ENCODE measurements at places on chromosomes 16 and 17.

- no peak for DNase-seq
Measured at GRCh38 chr16:79716645-79717332, 116.3 kb upstream of the MAF start.

DNA sequence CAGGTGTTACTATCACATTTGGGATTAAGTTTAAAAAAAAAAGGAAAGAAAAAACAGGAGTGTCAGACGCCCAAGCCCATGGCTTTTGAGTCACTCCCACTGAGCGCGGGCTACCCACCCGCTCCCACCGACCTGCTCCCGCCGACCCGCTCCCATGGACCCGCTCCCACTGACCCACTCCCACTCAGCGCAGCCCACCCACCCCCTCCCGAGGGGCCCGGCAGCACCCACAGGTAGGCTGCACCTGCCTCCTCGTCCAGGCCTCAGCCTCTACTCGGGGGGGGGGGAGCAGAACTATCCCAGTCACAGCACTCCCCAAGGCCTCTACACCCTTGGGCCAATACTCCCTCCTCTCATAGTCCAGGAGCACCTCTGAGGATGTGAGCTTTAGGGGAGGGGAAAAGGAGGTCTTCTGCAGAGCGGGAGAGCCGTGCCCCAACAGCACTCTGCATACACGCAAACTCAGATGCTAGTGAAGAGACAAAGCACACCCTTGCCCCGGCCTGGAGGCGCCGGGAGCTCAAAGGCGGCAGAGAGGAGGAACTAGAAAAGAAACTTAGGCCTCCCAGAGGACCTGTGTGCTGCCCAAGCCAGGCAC lies 2.9 kb downstream of the CLUH start:
- no peak for DNase-seq

DNA sequence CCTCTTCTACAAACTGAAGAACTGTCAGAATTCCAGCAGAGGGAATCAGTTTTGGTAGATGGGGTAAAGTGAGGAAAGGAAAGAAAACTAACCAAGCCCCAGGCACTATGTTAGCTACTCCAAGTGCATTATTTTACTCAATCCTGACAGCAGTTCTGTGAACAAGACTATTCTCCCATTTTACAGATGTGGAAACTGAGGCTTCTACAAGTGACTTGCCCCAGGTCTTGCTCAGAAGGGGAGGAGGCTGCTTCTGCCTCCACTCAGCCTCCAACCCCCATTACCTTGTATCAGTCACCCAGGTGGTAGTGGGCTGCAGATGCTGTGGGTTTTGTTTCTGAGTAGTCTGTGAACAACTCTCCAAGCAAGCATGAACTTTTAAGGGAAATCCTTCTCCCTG lies 315.2 kb upstream of the MAF start:
- no peak for DNase-seq

DNA sequence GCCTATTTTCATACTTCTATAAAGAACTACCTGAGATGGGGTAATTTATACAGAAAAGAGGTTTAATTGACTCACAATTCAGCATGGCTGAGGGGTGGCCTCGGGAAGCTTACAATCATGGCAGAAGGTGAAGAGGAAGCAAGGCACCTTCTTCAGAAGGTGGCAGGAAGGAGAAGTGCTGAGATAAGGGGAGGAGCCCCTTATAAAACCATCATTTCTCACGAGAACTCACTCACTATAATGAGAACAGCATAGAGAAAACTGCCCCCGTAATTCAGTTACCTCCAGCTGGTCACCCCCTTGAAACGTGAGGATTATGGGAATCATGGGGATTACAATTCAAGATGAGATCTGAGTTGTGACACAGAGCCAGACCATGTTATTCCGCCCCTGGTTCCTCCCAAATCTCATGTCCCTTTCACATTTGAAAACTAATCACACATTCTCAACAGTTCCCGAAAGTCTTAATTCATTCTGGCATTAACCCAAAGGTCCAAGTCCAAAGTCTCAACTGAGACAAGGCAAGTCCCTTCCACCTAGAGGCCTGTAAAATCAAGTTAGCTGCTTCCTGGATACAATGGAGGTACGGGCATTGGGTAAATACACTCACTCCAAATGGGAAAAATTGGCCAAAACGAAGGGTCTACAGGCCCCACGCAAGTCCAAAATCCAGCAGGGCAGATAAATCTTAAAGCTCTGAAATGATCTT lies 237.7 kb downstream of the CDH13 start:
- peak; percentile 11 for DNase-seq

GRCh38 chr16:30691907-30692306 lies 7.1 kb upstream of the SRCAP start:
- no peak for DNase-seq

- peak; percentile 66 for DNase-seq
Measured at GRCh38 chr17:29747660-29748059, 124.9 kb upstream of the CORO6 start.

DNA sequence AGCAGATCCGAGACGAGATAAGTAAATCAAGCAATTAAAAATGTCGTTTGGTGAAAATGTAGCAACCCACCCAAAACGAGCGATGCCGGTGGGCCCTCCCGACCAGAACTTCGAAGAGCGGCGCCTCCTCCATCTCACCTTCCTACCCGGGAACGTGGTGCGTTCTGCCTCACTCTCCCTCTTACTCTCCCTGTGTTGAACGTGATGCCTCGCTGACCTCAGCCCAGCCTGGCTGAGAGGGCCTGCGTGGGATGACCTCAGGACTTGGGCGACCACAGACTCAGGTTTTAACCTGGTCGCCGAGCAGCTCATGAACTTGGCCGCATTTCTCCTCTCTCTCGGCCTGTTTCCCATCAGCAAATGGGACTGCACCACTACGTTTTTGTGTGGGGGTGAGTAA lies 69.7 kb upstream of the RPL38 start:
- DNase-seq: no peak

DNA sequence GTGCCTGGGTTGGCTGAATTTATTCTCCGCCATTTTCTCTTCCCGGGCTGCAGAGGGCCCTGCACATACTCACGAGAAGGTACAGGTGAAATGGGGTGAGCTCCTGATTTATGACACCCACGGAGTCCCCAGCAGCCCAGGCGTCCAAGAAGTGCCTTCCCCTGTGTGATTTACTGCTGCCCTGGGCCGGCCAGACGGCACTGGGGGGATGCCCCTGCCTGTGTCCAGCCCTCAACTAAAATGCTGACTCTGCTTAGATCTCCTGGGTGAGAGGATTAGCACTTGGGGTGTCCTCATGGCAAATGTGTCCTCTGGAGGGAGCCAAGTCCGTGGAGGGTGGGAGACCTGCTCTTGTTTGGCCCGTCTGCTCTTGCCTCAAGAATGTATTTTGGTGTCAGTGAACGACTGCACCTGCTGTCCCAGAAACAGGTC lies 132.4 kb downstream of the MAF start:
- no peak for DNase-seq

DNA sequence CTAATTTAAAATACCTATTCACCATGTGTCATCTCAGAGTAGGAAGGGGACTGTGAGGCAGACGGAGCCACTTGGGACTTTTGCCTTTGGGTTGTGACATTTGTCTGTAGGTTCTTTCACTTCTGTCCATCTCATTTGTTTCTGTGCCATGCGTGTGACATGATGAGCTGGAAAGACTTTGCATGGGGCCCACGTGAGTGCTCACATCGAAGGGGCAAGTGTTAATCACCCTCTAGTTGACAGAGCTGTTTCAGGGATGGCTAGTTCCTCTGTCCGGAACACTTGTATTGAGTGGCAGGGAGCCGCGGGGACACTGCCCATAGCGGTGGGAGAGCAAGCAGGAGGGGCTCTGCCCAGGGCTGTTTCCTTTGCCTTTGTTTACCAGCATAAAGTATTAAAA lies 112.0 kb downstream of the RPTOR start:
- DNase-seq: no peak

GRCh38 chr16:22141767-22142166 lies 20.5 kb upstream of the SDR42E2 start:
- DNase-seq: no peak

- DNase-seq: no peak
Measured at GRCh38 chr17:47669081-47669480, 19.4 kb downstream of the KPNB1 start.

DNA sequence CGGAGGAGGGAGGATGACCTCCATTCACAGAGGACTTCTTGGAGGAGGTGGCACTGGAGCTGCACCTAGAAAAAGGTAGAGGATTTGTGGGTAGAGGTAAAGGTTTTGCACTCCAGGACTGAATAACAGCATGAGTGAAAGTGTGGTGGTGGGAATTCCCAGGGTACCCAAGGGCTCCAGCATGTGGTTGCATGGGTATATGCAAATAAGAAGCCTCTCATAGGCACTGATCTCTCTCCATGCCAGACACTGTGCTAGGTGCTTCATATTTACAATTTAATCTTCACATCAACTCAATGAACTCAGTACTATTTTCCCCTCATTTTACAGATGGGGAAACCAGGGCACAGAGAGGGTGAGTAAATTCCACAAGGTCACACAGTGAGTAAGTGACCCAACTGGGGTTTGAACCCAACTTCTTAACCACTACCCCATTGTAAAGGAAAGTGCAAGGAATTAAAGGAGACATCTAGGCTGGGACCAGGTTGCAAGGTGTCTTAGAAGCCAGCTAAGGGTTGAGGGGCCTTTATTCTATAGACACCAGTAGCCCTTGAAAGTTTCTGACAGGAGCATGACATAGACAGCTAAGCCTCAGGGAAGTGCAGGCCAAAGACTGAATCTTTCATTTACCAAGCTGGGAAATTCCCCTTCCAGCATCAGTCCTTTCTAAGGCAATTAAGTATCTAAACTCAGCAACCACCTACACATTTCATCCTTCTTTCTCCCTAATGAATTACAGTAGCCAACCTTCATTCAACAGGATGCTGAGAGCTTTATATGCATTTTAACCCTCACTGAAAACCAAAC lies 21.3 kb downstream of the SCNN1B start:
- no peak for DNase-seq

DNA sequence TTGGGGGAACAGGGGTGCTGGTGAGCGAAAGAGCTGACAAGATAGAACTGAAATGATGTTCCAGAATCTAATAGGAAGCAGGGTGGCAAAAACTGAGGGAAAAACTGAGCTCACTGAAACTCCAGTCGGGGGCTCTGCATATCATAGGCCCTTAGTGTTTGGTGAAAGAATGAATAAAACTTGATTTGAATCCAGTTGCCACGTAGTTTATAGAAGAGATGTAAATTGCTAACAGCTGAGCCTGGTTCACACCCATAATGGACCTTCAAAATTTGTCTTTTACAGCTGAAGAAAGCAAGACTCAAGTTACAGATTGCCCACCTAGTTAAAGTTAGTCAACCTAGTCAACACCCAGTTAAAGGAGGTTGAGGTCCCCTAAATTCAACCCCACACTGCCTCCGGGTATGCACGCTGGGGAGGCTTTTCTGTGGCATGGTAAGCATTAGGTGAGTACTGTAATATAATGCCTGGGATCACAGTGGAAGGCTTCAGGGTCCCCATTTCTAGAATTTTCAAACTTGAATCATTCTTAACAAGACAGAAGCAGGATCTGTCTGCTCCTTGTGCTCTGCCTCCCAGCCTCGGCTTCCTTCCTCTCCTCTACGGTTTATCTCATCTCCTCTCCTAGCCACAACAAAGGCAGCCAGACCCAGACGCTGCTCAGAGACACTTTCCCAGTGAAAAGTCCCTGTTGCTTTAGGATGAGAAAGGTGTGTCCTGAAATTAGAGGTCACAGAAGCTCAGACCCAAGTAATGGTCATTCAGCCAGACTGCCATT lies 26.9 kb upstream of the SUPT4H1 start:
- DNase-seq: no peak

DNA sequence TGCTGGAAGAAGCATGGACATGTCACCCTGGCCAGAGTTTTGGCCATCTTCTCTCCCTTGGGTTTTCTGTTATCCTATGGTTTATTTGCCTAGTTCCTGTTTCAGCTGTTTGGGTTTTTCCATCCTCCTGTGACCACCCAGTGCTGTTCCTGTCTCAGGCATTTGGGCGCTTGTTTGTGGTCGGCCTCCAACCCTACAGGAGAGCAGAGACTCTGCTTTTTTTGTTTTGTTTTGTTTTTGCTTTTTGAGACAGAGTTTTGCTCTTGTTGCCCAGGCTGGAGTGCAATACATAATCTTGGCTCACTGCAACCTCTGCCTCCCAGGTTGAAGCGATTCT lies 3.3 kb upstream of the ZC3H7A start:
- no peak for DNase-seq

GRCh38 chr17:55783684-55784245 lies 32.9 kb downstream of the PCTP start:
- peak; percentile 65 for DNase-seq

GRCh38 chr17:48348352-48348751 lies 81.7 kb downstream of the SKAP1 start:
- DNase-seq: no peak

DNA sequence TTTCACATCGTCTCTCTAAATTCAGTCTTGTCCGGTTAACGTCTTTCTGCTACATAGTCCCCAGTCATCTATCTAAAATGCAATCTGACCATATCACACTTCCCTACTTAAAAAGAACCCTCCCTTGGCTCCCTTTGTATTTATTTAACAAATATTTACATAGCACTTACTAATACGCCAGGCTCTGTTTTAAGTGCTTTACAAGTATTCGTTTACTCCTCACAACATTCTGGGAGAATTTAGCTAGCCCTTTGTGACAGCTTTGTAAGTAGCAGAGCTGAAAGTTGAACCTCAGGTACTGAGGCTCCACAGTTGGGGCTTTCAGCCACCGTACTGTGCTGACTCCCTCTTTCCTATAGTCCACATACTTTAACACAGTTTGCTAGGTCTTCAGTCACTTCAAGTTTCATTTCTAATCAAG lies 9.2 kb downstream of the PAFAH1B1 start:
- DNase-seq: no peak
